ENCODE measurements at places on chromosomes 6 and 20.
A peak's percentile ranks its signal among the peaks of the same experiment; 100 is the strongest.

GRCh38 chr6:336159-337114 is 44.1 kb downstream of the DUSP22 start:
- DNase-seq = no peak

GRCh38 chr6:140744659-140745320 is 1370.3 kb upstream of the CITED2 start:
- DNase-seq = no peak

- DNase-seq = no peak
Observed at GRCh38 chr6:2403546-2403945, 158.1 kb upstream of the GMDS start.

GRCh38 chr6:136749359-136749997 is 42.8 kb downstream of the MAP3K5 start:
- DNase-seq = no peak

DNA sequence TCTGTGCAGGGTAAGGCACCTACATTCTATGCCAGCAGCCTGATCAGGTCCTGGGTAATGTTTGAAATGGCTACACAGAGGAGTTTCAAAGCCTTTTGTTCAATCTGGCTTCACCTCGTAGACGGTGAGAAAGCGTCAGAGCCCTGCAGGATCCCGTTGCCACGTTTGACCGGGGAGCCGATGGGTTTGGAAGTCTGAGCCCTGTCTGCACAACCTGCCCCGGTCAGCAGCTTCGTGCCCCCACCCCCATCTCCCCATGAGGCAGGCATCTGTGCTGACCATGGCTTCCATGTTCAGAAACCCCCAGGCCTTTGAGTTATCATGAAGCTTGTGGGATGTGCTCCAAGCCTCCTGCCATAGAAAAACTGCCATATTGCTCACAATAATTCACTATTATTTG is 63.9 kb downstream of the PTPN1 start:
- DNase-seq = no peak

GRCh38 chr20:23419995-23420901 is 1.0 kb downstream of the NAPB start:
- DNase-seq = no peak

DNA sequence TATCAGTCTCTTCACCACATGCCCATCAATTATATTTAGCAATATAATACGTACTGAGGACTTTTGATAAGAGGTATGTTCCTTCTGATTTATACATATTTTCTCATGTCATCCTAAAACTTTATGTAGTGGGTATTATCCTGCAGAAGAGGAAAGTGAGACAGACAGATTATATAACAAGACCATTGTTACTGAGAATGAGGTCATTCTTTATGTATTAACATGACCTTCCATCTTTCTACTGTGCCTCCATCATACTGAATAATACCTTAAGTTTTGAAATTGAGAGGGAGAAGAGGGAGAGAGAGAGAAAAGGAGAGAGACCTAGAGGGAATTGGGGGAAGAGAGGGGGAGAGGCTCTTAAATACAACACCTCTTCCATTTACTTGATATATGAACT is 90.9 kb upstream of the CARMIL1 start:
- no peak for DNase-seq

GRCh38 chr20:46550461-46550860 is at the start of gene OCSTAMP:
Gene OCSTAMP (minus strand): TSS chr20:46550654. CDS start chr20:46550560, 94 bp downstream.
- no peak for DNase-seq

DNA sequence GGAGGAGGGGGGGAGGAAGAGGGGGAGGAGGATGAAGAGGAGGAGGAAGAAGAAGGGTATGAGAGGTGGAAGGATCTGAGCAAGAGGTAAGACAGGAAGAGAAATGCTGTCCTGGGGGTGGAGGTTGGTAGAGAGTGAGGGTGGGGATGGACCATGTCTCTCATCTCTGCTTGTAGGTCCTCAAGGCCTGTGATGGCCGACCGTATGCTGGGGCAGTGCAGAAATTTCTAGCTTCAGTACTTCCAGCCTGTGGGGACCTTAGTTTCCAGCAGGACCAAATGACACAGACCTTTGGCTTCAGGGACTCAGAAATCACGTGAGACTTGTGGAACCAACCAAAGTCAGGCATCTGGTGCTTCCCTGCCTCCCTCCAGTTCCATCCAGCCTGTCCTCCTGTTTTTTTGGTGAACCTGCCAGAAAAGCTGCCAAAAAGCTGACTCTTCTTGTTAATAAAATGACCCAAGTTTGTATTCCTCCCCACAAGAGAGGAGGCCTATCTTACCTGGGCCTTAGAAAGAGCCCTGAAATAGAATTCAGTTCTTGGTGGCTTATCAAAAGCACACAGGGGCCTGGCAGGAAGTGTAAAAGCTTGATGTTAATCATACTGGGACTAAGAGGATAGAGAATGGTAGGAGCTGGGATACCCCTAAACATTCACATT is 2.5 kb upstream of the C4A start:
- no peak for DNase-seq

DNA sequence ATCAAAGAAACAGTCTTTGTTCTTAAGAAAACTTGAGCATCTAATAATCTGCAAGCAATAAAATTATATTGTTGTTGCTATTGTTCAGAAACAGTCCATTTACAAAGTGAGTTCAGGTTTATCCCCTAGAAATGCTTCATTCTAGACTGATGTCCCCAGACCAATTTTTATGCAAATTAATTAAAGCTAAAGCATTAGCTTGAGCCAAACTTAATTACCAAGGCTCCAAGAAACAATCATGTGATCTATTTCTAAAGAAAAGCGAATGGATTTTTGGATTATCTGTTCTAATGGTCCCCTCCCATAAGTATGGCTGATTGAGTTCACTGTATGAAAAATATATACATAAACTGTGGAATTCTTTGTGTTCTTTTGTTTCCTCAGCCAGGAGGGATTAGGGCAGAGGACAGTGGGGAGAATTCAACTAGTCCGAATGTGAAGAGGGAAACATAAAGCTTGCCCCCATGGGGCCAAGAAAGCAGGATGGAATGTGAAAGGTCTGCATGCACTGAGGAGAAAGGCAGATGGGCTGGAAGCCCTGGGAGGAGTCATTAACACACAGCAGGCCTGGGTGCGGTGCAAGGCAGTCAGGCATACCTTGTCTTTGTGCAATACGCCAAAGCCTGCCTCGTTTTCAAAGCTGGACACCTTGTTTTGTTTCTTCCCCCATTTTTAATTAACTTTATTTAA is 597.1 kb downstream of the KIF16B start:
- no peak for DNase-seq

GRCh38 chr6:137884149-137884909 is 17.3 kb downstream of the TNFAIP3 start:
- no peak for DNase-seq

GRCh38 chr6:143221698-143222097 is 161.0 kb downstream of the AIG1 start:
- no peak for DNase-seq

DNA sequence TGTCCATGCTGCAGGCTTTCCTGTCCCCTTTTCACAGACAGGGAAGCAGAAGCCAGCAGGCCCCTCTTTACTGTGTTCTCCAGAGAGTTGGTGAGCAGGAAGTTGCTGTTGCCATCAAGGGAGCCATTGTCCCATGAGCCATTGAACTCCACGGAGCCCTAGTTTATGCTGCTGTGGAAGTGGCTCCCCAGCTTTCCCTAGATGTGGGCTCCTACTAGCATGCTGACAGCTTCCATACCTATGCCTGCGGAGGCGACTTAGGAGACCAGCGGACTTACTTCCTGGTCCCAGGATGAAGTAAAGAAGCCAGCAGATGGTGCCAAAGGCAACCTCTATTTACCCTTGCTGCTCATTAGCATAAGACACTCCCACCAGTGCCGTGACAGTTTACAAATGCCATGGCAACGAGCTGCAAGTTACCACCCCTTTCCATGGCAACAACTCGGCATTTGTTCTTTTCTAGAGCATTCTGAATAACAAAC is 30.8 kb upstream of the FKBP1A start:
- peak; percentile 4 for DNase-seq

DNA sequence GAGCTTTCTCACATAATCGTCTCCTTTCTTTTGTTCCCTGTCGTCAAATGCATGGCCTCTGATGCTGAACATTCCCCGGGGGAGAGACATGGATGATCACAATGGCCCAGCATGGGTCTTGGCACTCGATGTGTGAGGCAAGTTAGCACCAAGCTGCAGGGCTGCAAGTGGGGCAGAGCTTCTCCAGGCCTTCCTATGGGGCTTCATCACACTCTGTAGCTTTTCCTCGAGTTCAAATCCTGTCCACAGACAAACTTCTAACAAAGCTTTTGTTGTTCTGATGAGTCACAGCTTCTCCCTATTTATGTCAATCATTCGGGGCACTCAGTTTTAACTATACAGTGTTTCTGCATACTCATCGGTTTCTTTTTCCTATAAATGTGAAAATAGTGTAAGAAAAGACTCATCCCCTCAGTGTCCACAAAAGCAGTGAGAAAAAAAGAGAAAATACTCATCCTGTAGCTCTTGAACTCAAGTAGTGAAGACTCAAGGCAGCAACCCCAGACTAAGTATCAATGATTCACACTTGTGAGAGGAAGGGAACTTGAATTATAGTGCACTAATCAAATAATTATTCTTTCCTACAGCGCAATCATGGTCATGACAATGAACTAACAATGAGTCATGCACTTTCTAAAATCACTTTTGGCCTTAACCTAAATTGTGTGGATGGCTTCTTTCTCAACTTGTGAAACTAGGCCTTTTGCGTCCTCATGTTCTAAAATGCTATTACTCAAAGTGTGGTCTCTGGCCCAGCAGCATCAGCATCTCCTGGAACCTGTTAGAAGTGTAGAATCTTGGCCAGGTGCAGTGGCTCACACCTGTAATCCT is 68.4 kb upstream of the NOX3 start:
- no peak for DNase-seq

DNA sequence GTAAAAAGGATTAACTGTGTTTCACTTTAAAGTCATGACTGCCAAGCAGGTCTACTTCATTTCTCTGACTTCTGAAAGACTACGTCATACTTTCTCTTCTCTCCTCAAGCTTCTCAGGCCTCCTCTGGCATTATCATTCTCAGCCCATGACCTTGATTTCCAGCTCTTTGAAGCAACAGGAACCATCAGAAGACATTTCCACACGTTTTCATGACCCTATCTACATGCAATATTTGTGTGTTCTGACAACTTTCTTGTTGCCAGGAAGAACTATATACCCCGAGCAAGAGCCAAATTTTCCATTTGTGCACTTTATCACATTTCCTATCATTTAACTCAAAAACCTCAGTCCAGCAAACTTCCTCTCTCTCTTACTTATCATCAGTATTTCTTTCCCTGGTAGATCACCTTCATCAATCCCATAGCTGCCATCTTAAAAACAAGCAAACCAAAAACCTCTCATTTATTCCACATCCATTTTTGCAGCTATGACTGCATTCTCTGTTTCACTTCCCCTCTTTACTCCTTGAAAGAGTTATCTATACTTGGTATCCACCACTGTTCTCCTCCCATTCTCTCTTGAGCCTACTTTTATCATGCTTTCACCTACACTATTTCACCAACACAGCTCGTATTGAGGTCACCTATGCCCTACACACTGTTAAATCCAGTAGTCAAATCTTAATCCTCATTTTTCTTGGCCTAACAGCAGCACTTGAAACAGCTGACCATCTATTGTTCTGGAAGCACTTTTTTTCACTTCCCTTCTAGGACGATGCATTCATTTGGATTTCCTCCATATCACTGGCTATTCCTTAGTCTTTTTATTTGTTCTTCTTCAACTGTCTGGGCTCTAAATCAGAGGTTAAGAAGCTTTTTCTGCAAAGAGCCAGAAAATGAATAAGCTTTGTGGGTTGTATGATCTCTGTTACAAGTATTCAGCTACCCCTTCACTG is 47.1 kb downstream of the STX7 start:
- no peak for DNase-seq

GRCh38 chr6:28269492-28269891 is 2.5 kb downstream of the ZSCAN26 start:
- no peak for DNase-seq

GRCh38 chr20:33812152-33812849 is 1.2 kb downstream of the CHMP4B start:
- no peak for DNase-seq

- DNase-seq = no peak
Observed at GRCh38 chr6:112372226-112372806, 25.2 kb downstream of the RFPL4B start.

DNA sequence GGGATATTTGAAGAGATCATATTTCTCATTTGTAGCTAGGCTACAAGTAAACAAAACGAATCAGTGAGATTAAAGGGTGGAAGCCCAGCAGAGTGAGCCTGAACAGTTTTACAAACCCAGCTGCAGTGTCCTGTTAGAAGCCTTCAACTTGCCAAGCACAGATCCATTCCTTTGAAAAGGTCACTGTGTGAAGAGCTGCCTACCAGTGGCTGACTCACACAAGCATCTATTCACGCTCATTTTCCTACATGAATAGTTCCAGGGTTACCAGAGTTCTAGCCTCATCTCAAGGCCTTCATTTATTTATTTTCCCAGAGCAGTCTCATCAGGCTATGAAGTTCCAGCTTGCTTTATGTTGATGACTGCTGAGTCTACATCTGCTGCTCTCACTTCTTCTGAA is 25.7 kb upstream of the MLIP start:
- no peak for DNase-seq

GRCh38 chr6:45714006-45714730 is 301.5 kb downstream of the CLIC5 start:
- no peak for DNase-seq

GRCh38 chr6:37657112-37657886 is 40.4 kb downstream of the MDGA1 start:
- no peak for DNase-seq

DNA sequence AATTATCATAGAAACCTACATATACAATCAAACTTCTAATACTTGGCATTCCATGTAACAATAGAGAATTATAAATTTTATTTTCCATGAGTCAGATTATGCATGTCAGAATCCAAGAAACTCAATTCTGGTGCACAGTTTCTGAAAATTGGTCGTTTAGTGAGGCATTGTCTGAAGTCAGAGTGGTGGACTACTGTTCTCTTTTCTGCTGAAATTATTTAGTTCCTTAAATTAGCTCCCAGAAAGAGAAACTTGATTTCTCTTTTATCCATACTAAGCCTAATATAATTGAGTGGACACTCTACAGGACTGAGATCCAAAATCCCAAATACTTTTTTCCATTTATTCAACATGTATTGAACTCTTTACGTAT is 265.5 kb downstream of the ALDH8A1 start:
- DNase-seq = no peak

GRCh38 chr6:75300531-75300855 is 15.9 kb upstream of the TMEM30A start:
- DNase-seq = no peak

DNA sequence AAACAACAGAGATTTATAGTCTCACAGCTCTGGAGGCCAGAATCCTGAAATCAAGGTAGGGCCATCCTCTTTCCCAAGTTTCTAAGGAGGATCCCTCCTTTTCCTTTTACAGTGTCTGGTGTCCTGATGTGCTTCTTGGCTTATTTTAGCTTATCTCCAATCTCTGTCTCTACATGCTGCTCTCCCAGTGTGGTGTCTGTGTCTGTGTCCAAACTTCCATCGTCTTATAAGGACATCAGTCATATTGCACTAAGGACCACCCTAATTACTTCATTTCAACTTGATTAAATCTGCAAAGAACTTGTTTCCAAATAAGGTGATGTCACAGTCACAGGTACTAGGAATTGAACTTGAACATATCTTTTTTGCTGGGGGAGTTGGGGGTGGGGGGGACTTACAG is 529.6 kb downstream of the DHX35 start:
- no peak for DNase-seq

GRCh38 chr20:25310268-25310920 is 62.5 kb downstream of the PYGB start:
- no peak for DNase-seq
